ENCODE measurements at places on chromosomes 4 and X.

DNA sequence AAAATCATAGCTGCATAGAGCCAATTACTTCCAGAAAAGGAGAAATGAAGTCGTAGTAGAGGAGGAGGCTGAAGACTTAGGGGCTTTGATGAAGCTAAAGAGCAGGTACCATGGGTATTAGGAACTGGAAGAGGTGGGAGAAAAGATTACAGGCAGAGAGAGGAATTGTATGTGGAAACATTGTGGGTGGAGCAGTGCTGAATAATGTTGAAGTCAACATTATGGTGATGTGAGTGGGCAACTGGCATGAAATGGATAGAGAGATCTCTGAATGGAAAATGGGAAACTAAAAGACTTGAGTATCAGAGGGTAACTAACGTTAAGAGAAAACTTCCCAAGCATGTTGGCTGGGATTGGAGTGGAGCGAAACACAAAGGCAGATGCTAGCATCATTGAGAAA is 92.5 kb downstream of the AREG start:
- no peak for DNase-seq

- DNase-seq = no peak
These were observed 13.8 kb downstream of the SH3BGRL start for GRCh38 chrX:81215685-81216084.

GRCh38 chr4:185112104-185112503 is 31.0 kb upstream of the SLC25A4 start:
- no peak for DNase-seq

DNA sequence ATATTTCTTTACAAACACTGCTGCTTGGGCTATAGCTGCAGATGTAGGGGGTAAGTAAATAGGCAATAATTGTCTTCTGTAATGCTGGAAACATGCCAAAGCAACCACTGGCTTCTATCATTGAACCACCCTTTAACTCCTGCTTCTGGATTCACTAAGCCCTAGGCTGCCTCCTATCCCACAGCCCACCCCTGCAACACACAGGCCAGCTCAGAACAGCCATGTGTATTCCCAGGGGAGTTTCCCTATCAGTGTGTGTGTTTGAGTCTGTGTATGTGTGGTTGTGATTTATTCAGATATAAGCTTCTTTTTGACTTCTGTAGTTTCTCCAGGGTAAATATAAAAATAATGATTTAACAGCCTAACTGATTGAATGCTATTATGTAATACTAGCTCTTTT is 291.3 kb downstream of the PCDH10 start:
- no peak for DNase-seq

DNA sequence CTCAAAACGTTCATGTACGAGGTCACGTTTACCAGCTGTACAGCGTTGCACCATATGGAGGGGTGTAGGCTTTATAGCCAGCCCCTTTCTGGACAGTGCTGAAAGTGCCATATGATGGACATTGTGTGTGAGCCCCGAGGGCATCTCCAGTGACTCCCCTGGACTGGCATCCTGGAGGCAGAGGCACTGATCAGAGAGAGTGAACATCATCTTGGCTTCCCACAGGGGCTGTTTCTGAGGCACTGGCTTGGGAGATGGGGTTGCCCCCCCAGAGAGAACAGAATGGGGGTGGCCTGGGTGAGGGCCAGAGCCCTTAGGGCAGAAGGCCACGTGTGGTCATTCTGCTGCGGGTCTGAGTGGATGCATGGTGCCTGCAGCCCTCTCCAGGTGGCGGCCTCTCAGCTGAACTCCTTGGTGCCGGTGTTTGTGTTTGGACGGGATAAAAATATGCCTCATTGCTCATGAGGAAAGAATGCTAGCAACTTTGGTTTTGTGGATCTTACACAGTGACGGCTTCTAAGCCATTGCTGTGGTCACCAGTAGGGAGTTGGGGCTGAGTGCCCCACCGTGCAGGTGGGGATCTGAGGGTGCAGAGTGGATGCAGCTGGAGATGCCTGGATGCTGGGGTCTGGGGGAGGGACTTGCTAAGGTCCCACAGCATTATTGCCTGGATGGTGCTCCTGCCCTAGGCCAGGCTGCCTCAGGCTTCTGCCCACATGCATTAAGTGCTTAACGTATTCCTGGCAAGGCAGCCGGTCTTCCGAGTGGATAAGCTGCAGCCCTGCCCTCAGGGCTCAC is 3.4 kb downstream of the WFS1 start:
- no peak for DNase-seq

DNA sequence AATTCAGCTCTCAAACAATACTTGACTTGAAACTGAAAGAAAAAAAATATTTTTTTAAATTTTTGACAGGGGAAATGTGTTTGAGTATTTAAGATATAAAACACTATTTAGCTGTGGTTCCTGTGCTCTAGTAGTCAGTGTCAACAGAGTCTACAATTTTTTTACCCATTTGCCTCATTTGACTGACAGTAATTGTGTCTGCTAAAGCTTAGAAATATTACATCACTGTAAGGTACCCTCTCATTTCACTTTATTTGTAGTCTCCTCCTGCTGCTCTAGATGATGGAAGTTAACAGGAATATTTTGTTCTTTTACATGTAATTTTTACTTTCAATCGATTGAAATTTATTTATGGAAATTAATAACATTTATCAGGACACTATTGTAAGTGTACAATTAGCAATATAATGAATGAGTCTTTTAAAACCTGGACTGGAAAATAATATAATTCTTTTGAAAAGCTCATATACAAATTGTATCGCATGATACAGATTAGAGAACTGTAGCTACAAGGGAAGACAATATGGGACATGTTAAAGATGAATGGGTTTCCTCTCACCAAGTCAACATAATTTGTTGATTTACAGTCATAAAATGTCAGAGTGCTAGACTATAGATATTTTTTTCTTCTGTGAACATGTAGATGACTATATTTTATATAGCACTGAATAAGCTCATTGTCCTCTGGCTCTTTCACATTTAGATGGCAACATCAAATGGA is 1186.5 kb upstream of the ADGRL3 start:
- DNase-seq = no peak

GRCh38 chr4:25929298-25929686 is 15.3 kb downstream of the SMIM20 start:
- DNase-seq = no peak

GRCh38 chr4:185512516-185512915 is 22.8 kb downstream of the PDLIM3 start:
- no peak for DNase-seq

- no peak for DNase-seq
These were observed 33.8 kb downstream of the FGFRL1 start for GRCh38 chr4:1045193-1045594.

GRCh38 chrX:133794126-133794525 is 191.3 kb downstream of the GPC3 start:
- DNase-seq = no peak

GRCh38 chrX:30414144-30414543 is 105.0 kb upstream of the NR0B1 start:
- DNase-seq = no peak

DNA sequence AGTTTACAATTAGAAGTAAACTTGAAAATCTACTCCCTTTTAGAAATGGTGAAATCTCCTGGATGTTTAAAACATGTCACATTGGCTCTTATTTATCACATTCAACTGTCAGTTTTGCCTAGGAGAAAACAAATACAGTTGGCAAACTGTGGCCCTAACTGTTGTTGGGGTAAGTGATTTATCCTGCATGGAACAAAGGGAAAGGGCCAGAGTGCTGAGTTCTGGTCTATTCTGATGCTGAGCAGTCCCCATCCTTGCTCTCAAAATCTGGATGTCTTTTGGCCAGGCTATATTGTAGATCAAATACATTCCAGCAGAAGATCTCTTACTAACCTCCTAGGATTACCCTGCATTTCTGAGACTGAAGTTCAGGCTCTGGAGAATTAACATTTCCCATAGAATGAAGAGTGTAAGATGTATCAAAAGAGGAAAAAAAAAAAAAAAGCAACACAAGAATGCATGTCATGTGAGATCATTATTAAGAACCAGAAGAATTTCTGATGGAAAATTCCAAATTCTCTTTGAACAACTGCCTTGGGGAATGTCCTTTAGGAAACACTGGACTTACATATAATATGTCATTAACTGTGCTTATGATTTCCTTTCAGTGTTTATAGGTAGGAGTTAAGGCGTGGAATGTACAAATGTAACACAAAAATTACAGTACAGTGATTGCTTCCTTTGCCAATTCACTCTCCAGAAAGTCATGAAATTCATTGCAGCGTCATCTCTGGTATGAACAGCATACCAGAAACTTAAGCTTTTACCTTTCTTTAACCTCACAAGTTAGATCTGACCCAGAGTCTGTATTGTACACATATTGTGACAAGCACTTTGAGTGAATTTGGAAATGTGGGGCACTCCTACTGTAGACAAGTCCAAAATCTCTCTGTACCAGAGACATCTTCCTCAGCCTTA is 1012.5 kb upstream of the LCORL start:
- no peak for DNase-seq

DNA sequence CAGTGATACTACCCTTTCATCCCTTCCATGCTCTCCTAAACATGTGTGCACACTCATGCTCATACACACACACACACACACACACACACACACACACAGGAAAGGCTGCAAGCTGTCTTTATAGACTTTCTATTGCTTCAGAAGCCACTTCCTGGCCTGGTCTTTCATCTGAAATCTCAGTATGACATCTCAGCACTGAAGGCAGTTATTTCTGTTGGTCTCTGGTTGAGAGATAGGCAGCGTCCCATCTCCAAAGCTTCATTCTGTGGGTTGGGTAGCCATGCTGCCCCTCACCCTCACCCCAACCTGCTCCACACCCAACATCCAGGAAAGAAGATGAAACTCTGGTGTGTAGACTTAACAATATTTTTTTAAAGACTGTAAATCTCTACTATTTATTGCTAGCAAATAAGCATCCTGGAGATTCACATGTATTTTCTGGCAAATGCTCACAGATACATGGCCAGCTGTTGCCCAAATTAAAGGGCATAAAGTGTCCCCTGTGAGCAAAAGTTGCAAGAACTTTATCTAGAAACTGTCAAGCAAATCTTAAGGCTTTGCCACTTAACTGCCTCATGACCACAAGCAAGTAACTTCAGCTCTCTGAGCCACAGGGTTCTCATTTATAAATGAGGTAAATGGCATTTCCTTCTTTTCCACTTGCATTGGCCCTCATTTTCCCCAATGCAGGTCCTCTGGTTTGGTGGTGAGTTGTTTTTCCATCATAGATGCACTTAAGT is 189.8 kb upstream of the AFF2 start:
- no peak for DNase-seq

DNA sequence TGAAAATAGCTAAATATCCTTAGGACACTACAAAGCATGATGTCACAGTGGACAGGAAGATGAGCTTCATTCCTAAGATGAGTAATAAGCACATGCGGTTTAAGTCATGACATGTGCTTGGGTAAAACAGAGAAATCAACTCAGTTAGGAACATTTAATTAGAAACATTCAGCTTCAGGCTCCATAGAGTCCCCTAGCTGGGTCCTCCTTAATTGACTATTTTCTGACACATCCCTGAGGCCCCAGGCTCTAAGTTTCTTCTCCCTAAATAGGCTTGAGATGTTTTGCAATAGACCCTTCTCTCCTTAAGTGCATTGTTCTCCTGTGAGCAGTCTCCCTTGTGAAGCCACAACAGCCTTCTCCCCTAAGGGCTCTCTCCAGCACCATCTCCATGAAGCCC is 70.4 kb upstream of the ANXA3 start:
- no peak for DNase-seq

DNA sequence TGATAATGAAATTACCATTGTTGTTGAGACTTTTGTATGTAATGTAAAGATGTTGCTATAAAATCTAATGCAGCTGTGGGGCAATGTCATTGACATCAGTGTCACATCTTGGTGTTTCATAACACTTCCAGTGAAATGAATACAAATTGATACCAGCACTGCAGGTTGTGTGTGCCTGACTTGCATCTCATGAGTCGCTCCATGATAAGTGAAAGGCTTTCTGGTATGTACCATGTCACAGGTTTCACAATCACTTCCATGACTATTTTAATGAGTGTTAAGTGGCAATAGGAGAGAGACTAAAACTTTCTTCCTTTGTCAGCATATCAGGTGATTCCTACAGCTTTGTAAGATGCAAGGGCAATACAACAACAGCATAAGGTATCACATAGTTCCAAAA is 94.4 kb downstream of the ABCB7 start:
- no peak for DNase-seq

DNA sequence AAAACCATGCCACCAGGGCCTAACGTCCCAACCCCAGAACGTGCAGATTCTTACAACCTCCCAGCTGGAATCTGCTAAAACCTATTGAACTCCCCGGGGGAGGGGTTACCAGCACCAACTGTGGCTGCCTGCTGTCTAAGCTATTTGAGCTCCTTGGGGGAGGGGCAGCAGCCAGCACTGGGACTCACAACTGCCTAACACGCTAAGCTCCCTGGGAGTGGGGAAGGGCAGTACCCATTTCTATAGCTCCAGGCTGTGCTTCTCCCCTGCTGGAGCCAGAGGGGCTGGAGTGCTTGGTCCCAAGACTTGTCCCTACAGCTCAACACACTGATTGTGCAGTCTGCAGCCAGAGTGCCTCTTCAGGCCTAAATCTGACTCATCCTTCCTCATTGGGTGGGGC is 459.8 kb upstream of the FGF16 start:
- no peak for DNase-seq

GRCh38 chrX:45070116-45071007 is 130.3 kb downstream of the DIPK2B start:
- no peak for DNase-seq

- DNase-seq = no peak
These were observed 85.9 kb downstream of the MAOA start for GRCh38 chrX:43741843-43742573.

DNA sequence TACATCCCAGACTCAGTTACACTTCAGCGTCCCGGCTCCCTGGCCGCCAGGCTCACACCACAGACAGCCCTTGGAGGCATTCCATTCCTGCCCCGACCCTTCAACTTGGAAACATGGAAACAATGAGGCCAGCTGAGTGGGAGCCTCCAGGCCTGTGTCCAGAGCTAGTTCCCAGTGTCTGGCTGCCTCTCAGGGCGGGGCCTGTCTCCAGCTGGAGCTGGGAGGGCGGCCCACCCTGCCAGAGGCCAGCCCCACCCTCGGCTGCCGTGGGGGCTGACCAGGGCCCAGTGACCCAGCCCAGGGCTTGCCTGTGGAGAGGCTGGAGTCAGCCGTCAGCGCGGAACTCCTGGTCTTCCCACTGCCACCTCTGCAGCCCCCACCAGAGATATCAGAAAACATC is 37.4 kb upstream of the SPON2 start:
- DNase-seq = no peak

DNA sequence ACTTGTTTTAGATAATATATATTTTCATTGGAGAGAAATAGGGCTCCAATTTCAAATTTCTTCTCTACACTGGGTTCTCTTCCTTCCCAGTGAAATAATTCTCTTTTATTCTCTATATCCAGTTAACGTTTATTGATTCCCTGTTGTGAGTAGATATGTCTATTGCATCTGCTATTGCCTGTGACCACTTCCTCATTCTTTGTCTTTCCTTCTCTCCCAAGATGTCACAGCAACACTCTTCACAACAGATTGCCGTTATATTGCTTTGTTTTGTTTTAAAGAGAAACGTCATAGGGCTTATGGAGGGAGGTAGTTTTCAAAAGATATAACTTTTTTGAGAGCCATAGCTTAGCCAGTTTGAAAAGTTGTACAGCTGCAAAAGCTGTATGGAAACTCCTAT is 343.8 kb downstream of the ARHGAP24 start:
- no peak for DNase-seq
